D341Med (cell line): ENCODE measurements at places on chromosomes 3 and 15.

DNA sequence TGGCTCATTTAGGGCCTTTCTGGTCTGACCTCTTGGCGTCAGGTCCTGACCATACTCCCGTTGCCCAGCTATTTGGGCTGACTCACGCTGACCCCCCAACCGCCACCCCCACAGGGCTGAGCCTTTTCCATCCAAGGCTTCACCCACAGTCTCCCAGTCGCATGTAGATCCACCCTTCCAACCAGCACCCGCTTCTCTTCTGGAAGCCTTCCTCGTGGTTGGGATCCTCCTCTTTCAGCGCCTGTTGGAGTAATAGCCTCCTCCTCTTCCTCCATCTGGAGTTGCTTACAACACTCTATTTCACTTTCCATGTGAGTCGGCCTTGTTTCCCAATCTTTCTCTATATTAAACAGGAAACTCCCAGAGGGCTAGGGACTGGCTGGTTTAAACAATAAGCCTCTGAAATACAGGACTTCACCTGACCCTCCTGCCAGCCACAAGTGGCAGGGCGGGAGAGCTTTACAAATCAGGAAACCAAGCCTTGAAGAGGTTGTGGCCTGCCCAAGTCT, 2.1 kb upstream of the ALAS1 start:
- DNase-seq, result no peak

DNA sequence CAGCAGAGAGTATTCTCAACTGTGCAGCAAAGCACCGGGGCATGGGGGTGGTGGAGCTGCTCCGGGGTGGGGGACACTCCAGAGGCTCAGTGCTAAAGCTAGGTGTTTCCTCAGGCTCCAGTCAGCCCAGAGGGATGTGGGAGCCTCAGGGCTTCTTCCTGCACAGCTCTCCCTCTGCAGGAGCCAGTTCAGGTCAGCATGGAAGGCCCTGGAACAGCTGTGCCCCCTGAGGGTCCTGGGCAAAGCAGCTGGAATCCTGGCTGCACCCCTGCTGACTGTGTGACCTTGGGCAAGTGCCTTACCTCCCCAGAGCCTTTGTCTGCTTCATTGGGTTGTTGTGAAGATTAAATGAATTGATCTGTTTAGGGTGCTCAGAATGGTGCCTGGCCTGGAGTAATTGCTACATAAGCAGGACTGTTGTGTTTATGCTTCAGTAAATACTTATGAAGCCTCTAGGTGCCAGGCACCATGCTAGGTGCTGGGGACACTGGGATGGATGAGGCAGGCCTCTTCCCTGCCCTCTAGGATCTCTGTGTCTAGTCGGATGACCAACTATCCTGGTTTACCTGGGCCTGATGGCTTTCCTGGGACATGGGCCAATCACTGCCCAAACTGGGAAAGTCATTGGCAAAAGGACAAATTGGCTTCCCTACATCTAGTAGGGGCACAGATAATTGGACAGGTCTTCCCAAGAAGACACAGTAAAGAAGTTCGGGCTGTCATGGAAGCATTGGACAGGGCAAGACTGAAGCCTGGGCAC, 64.2 kb upstream of the LCTL start:
- DNase-seq, result no peak

DNA sequence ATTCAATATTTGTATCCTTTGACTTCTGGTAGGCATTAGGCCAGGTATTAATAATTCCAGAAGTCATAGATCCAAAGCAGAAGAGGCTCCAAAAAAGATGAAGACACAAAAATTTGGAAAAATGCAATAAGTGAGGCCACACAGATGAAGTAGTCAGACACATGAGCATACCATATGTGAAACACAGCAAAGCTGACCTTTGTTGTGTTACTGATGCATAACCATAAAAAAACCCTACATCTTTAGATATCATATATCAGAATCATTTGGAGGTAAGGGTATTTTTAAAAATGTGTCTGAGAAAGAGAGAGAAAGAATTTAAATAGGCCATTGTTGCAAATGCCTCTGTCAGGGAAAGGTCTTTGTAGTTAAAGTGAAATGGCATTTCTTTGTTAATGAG, 314.9 kb downstream of the SLC9A9 start:
- DNase-seq, result no peak

DNA sequence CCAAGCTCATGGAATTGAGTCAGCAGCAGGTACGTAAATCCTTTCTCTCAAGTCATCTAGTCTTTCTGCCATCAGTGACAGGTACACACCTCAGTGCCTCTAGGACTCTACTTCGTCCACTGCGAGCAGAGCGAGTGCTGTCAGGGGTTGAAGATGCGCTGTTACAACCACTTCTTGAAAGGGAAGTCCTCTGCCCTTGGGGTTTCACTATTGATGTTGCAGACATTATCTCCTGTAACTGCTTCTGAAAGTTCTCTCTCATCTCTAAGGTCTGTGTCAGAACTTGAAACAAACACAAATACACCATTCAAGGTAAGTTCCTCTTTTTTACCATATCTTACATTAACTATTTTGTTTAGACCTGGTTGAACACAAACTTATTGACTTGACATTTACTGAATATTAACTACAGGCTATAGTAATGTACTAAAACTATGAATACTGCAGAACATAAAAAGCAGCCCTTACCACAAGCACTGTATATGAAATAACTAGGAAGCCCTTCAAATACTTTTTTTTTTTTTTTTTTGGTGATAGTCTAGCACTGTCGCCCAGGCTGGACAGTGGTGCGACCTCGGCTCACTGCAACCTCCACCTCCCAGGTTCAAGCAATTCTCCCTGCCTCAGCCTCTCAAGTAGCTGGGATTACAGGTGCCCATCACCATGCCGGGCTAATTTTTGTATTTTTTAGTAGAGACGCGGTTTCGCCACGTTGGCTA, 41.5 kb downstream of the TOPBP1 start:
- DNase-seq, result no peak

DNA sequence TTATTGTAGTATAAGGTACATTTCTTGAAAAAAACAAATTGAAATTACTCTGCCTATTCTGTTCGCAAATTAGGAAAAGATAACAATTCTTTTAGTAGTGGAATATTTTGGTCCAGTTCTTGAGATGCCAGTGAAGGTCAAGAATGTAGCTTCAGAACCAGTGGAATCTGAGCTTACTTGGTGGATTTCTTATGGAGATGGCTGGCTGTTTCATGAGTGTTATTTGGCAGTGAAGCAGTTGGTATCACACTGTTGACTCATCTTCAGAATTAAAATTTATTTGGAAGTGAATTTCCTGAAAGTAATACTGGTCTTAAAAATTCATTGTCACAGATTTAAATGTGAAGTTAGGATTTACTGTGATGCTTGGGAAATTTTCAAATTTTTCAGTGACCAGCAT, 19.1 kb downstream of the RNF13 start:
- DNase-seq, result no peak

GRCh38 chr3:127193341-127193740, 410 bp downstream of the PRR23E start:
- no peak for DNase-seq

GRCh38 chr3:179416681-179417080, 34.6 kb downstream of the GNB4 start:
- no peak for DNase-seq

- no peak for DNase-seq
Observed at GRCh38 chr3:141109751-141110150, 58.6 kb downstream of the SPSB4 start.

- DNase-seq, result no peak
Observed at GRCh38 chr3:32397941-32398340, 6.3 kb downstream of the CMTM7 start.

DNA sequence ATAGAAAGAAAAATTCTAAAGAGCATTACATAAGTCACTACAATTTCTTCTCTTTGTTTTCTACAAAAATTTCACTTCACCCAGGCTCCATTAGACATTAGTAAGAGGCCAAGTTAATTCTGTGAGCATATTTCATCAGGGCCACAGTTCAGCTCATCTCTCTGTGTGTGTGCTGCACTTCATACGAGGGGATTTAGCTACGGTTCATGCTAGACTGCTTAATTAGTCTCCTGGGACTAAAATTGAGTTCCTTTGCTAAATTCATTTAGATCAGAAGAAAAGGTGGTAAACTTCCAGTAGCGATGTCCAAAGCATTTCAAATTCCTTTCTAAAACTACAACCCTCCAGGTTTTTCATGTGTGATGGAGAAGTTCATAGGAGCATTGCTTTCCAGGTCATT, 83.1 kb upstream of the SETMAR start:
- DNase-seq, result no peak

DNA sequence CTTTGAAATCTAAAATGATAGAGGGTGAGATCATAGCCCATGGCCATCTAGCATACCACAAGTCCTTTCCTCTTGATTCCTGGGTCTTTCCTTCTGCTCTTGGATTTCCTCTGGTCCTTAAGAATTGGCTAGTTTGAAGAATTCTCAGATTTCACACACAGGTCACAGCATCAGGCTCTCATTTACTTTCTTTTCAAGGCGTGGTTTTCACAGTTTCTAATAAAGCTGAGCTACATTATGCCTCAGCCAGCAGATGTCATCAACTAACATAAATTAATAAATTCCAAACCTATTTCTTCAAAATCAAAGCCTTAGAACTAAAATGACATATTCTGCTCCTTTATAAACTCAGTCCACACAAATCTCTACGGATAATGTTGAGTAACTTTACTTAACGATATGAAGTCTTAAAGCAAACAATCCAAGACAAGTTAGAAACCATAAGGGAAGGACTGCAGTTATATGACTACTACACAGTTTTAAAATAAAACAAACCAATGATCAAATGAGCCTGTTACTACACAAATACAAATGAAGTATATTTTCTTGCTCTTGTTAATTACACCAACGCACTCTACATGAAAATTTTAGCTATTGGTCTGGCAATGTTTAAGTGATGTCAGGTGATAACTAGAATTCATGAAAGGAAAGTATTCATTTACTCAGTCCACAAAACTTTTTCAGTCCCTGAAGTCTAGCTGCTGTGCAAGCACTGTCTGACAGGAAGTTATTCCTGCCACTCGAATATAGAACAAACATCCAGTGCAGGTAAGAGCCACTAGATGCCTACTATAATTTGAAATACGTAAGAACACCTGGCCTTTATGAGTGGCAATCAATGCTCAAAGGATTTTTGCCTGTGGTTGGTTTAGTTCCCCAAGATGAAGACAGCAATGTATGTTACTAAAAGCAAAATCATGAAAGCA, 9.2 kb downstream of the CCDC14 start:
- DNase-seq, result no peak

- no peak for DNase-seq
Observed at GRCh38 chr3:37210230-37210629, 35.8 kb upstream of the LRRFIP2 start.

DNA sequence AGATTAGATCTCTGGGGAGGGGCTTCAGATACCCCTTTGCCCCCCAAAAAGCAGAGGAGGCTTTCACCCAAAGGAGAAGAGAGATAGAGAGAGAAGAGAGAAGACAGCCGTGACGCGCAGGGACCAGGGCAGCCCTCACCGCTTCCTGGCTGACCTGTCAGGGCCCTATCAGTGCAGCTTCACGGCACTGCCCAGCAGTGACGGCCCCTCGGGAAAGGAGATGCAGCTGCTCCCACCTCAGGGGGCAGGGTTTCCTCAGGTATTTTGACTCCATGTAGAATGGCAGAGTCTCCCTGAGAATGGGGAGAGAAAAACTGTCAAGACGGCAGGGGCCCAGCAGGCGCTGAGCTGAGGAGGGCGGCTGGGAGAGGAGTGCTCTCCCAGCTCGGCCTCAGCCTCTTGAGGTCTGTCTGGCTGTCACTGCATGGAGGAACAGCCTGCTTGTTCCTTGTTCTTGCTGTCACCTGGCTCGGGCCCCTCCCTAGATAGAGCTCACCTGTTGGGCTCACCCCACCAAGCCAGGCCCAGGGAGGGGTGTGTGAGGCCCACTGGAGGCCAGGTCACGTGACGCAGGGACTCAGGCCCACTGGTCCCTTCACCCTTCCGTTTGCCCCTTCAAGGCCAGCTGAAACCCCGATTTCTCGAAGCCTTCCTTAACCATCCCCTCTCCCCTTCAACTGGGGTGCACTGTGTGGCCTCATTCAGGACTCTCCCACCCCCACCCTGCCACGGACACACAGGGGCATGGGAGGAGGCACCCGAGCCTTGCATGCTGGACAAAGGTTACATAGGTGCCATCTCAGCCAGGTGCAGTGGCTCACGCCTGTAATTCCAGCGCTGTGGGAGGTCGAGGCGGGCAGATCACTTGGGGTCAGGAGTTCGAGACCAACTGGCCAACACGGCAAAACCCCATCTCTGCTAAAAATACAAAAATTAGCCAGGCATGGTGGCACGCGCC, 28.2 kb downstream of the LOXL1 start:
- DNase-seq, result no peak

DNA sequence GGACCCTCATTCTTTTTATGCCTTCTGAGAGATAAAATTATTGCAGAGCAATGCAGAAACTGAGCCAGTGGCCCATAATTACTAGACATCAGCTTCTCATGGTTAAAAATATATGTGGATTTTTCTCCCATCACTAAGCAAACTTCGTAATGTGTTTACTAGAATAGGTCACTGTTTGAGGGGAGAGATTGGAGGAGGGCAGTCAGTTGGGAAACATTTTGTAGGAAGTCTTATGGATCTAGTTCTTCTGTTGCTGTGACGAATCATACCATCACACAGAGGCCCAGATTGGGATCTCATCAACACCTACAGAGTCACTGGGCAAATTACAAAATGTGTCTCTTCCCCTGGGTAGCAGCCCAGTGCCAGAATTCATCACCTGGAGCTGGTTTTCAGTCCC, 81.4 kb downstream of the PDE8A start:
- DNase-seq, result no peak

- no peak for DNase-seq
Observed at GRCh38 chr3:126201168-126201567, 20.8 kb upstream of the ALDH1L1 start.

GRCh38 chr15:62257996-62258521, 93.0 kb upstream of the C2CD4B start:
- DNase-seq, result no peak

- no peak for DNase-seq
Observed at GRCh38 chr15:40918799-40919392, 10.2 kb upstream of the DLL4 start.

DNA sequence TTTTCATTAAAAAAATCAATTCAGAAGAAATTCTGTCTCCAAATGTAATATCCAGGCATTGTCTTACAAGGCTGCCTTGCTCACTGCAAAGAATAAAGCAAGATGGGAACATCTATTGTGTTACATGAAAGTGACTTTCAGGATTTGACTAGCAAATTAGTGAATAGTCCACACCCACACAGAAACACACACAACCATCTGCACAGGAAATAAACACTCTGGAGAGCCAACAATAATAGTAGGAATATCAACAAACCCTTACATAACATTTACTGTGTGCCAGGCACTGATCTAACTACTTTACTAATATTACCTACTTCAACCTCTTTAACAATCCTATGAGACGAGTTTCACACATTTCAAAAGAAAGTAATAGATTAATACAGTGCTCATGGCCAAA, 28.9 kb upstream of the ZNF385D start:
- no peak for DNase-seq

GRCh38 chr3:11459186-11459824, 184.4 kb downstream of the VGLL4 start:
- DNase-seq, result no peak

- no peak for DNase-seq
Observed at GRCh38 chr3:72663429-72663828, 184.8 kb downstream of the SHQ1 start.

DNA sequence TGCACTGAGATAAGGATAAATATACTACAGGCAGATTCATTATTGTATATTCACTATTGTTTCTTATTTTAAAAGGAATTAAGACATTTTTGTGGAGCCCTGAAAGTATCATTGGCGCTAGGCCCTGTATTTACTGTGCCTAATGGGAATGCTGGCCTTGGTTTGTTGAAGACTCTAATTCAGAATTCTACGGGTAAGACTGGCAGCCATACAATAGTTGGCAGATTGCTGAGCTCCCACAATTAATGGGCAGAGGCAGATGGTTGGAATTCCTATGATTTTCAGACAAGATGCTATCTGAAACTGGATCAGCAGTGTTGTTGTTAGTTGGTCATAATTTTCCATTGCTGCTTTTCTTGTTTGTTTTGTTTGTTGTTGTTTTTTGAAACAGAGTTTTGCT, 14.7 kb downstream of the PGBD4 start:
- peak; percentile 24 for DNase-seq
